SJSA1 (cell line): ENCODE measurements at places on chromosomes 5 and 9.
A peak's percentile ranks its signal among the peaks of the same experiment; 100 is the strongest.

GRCh38 chr9:77099388-77099787 lies 77.9 kb upstream of the VPS13A start:
- no peak for DNase-seq

DNA sequence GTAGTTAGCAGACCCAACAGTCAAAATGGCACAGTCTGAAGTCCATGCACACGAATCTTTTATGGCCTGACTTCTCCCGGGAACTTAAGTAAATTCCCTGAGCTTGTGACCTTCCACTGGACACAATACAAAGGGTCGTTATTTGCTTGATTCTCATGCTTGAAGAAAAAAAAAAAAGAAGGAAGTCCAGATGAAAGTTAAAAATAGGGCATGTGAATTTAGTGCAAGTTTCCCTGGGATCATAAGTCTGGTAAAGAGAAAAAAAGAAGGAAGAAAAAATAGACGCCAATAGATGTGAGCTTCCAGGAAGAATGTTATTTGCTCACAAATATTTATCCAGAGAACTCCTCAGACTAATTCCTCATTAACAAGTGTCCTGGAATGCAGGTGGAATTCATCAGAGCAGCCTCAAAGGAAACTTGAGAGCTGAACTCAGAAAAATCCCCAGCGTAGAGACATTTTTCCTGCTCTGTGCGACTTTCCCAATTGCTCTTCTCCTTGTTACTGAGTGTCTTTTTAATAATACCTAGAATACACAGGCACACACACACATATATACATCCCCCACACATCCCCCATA lies 616.3 kb downstream of the EBF1 start:
- DNase-seq: no peak

DNA sequence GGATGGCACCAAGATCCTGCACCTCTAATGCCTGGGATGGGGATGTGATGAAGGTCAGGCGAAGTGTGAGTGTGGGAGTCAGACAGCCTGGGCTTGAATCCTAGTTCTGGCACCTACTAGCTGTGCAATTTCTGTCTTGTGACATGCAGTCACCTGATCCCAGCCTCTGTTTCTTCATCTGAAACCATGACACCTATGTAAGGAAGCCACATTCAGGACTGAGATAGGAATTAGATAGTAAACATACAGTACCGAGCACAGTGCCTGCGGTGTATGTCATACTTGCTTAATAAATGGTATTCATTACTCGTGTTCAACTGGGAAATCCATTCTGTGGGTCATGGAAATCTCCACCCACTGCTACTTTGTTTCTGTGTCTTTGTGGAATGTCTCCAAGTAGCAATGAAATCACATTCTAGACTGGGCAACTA lies 140.6 kb upstream of the STC2 start:
- no peak for DNase-seq

GRCh38 chr5:110304176-110304575 lies 422.3 kb downstream of the TMEM232 start:
- DNase-seq: no peak

DNA sequence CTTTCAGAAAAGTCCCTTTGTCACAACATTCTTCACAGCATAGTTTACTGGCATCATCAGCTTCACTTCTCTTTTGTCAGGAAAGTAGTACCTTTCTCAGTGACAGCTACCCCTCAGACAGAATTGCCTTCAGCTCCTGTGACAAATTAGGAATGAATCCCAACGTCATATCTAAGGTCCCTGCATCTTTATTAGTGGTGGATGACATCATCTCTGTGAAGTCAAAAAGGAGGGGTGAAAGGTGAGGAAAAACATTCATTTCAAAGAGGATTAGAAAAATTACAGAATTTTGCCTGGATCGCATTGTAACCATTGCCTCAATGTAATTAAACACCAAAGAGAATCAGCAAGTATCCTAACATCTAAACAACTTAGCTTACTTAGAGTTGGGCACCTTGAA lies 7.9 kb upstream of the INSL6 start:
- no peak for DNase-seq

GRCh38 chr5:143862271-143862670 lies 50.3 kb downstream of the HMHB1 start:
- DNase-seq: no peak

- DNase-seq: no peak
Measured at GRCh38 chr5:180815293-180815917, 12.8 kb upstream of the MGAT1 start.

DNA sequence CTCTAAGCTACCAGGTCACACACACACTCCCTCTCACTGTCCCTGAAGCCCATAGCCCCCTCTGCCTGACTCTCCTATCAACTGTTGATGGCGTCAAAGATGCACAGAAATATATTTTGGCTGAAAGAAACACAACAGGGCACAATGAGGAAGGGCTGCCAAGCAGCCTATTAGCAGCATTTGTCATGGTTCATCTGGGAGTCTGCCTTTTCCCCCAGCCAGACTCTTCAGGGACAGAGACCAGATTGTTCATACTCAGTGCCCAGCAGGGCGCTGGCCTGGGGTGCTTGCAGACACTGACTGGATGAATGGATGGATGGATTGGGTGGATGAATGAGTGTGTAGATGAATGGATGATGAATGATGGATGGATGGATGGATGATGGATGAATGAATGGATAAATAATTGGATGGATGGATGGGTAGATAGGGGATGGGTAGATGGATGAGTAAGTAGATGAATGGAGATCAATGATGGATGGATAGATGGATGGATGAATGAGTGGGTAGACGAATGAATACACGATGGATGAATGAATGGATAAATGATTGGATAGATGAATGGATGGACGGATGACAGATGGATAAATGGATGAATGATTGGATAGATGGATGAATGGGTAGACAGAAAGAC lies 90.5 kb downstream of the ADAMTS2 start:
- DNase-seq: peak; percentile 21

DNA sequence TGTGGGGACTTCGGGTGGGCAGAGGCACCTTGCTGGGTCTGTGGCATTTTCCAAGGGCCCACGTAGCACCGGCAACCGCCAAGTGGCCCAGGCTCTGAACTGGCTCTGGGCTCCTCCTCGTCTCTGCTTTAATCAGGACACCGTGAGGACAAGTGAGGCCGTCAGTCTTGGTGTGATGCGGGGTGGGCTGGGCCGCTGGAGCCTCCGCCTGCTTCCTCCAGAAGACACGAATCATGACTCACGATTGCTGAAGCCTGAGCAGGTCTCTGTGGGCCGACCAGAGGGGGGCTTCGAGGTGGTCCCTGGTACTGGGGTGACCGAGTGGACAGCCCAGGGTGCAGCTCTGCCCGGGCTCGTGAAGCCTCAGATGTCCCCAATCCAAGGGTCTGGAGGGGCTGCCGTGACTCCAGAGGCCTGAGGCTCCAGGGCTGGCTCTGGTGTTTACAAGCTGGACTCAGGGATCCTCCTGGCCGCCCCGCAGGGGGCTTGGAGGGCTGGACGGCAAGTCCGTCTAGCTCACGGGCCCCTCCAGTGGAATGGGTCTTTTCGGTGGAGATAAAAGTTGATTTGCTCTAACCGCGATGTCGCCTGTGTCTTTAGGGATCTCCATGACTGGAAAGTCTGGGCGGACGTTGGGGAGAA lies 5.8 kb downstream of the DPP7 start:
- DNase-seq: no peak

GRCh38 chr5:116785106-116785505 lies 210.5 kb upstream of the SEMA6A start:
- no peak for DNase-seq

- no peak for DNase-seq
Measured at GRCh38 chr9:18183974-18184373, 290.0 kb upstream of the ADAMTSL1 start.

- DNase-seq: no peak
Measured at GRCh38 chr9:91004992-91005391, 203.4 kb downstream of the SYK start.

GRCh38 chr9:69611221-69611620 lies 61.0 kb downstream of the APBA1 start:
- DNase-seq: no peak

GRCh38 chr5:170520372-170520771 lies 16.6 kb downstream of the KCNIP1 start:
- DNase-seq: no peak

GRCh38 chr5:7540736-7541485 lies 145.0 kb downstream of the ADCY2 start:
- DNase-seq: no peak

DNA sequence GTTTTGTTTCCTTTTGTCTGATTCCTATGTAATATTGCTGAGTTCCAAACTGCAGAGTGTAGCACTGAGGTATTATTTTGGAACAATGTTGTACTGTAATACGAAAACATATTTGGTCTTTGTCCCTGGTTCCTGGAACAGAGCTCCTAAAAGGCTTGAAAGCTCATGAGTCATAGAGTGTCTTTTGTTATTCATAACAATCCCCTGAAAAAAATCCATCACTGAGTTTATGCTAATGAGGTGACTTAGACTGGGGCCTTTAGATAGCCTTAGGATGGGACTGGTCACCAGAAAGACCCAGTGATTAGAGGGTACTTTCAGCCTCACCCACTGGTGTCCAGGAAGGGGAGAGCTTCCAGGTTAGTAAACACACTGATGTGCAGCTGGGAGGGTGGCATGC lies 132.7 kb upstream of the POU5F2 start:
- DNase-seq: no peak

- no peak for DNase-seq
Measured at GRCh38 chr5:99879791-99880511, 655.2 kb upstream of the FAM174A start.

- no peak for DNase-seq
Measured at GRCh38 chr9:14677872-14678271, 15.4 kb downstream of the ZDHHC21 start.
